ENCODE measurements at places on chromosomes 6 and 20.

GRCh38 chr6:30678964-30679726 is 6.3 kb upstream of the DHX16 start:
- DNase-seq: peak; percentile 69

- no peak for DNase-seq
These were observed 71.8 kb downstream of the FOXF2 start for GRCh38 chr6:1461207-1461606.

DNA sequence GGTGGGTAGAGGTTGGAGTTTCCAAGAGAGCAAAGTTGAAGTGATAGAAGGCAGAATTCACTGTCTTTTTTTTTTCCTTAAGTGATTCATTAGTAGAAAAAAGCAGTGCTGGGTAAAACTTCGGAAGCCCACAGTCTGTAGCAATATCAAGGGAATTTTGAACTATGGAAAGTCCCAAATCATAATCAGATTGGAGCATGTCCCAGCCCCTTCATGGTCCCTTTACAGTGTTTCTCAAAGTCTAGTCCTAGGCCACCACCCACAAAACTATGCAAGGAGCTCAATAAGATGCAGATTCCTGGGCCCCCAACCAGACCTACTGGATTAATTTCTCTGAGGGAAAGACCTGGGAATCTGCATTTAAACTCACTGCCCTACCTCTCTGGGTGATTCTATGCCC is 22.6 kb downstream of the NEDD9 start:
- no peak for DNase-seq

DNA sequence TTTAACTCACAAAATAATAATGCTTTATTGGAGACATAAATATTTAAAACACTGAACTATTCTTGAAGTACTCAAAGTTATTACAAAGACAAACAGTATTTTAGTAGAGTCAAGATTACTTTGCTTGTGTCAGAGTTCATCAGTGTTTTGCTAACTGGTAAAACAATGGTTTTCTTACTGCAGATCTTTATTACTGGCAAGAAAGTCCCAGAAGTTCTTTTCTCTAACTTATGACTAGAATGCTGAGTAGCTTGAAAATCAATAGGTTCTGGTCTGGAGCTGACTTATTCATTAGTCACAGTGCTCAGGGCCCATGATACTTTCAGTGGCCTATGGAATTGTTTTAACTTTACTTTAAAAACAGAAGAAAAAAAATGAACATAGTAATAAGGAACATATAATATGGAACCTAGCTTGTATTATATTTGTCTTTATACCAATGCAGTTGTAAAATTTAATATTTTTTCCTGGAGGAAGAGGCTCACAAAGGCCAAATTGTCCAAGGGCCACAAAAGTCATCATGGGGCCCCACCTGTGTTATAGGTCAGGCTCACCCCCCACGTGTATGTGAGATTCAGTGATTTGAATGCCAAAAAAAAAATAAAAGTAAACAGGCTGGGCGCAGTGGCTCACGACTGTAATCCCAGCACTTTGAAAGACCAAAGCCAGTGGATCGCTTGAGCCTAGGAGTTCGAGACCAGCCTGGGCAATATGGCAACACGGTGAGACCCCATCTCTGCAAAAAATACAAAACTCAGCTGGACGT is 53.3 kb downstream of the PLEKHG1 start:
- no peak for DNase-seq

- peak; percentile 54 for DNase-seq
These were observed 17.1 kb downstream of the OR2B2 start for GRCh38 chr6:27894839-27895762.

DNA sequence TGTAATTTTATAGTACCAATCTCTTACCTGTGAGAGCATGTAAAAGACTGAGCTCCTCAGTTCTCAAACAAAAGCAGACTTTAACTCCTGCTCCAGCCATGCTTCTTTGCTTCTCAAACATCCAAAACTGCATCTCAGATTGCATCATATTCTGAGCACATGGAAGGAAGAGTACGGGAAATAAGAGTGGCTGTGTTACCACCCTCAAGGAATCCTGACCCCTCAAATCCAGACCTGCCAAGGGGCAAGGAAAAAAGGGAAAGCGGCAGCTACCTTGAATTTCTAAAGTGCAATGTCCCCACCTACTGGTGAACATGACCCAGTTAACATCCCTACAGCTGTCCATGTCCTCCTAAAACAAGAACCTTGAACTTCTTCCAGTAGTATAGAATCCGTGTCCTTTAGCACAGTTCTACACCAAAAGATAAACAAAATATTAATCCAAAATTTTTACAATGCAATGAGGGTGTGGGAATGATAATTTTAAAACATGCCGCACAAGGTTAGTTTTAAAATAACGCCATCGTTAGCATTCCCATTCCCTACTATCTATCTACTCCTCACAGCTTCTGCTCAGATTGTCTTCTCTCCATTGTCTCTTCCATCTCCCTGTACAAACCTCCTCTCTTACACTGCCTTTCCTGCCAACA is 34.1 kb upstream of the HLA-DQB1 start:
- peak; percentile 12 for DNase-seq
